ENCODE measurements at places on chromosomes 1 and 21.

DNA sequence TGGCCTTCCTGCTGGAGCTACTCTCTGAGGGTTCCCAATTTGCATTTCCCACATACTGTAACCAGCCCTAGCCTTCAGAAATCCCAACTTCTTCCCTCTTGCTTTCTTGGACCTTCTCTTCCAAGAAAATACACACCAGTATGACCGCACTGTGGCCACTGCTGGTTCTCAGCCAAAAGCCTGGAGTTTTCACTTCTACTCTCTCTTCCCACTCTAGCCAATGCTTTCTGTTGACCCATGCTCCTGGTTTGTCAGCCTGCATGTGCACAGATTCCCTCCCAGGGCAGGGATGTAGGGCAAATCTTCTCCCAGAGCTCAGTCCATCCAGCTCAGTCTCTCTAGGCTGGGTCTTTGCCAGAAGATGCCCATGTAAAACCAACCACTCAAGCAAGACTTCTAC, 664 bp downstream of the SLAMF1 start:
- no peak for DNase-seq

DNA sequence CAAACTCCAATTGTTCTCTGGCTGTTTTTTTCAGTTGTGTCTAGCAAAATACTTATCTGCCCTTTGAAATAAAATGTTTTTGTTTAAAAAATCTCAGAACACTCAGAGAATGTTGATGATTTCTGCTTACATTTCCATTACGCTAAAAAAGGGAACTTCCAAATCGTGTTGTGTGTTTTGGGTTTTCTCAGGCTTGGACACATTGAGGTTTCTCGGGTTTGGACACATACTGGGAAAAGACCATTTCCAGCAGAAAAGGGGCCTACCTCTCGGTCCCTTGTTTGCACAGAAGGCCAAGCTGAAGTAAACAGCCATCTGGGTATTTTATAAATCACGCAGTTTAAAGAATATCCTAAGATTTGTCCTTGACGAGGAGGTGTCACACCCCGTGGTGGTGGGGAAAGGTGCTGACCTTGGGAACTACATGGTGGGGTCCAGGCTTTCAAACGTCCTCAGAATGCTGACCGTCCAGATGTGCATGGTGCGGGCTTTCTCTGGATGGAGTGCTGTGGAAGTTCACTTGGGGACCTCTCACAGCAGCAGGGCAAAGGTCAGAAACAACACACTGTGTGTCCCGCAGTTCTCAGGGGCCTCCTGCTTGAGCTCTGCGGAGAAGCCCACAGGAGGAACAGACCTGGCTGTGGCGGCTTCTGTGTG, 67.8 kb downstream of the SLC37A1 start:
- no peak for DNase-seq

DNA sequence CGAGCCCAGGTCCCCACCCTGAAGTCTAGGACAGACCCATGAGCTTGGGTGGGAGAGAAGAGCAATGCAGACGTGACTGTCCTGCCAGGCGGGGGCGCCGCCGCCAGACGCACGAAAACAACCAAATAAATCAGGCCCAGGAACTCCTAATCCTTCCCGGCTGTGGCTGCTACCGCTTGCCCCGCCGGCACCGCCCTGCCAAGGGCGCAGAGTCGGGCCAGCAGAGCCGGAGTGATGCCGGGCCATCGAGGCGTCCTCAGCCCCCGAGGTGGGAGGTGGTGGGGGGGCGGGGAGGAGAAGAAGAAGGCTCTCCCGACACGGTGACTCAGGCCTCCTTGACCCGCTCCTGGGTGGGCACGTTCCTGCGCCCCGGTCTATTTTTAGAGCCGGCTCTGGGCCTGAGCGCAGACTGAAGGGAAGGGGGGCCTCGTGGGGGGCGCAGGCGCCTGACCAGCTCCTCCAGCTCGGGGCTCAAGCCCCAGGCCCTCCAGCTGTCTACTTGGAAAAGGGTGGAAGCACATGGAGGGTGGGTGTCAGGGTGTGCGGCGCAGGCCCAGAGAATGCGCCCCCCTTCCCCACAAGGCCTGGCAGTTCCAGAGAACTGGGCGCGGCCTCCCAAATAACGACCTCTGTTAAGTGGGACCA, 10.7 kb upstream of the COL16A1 start:
- peak; percentile 69 for DNase-seq

DNA sequence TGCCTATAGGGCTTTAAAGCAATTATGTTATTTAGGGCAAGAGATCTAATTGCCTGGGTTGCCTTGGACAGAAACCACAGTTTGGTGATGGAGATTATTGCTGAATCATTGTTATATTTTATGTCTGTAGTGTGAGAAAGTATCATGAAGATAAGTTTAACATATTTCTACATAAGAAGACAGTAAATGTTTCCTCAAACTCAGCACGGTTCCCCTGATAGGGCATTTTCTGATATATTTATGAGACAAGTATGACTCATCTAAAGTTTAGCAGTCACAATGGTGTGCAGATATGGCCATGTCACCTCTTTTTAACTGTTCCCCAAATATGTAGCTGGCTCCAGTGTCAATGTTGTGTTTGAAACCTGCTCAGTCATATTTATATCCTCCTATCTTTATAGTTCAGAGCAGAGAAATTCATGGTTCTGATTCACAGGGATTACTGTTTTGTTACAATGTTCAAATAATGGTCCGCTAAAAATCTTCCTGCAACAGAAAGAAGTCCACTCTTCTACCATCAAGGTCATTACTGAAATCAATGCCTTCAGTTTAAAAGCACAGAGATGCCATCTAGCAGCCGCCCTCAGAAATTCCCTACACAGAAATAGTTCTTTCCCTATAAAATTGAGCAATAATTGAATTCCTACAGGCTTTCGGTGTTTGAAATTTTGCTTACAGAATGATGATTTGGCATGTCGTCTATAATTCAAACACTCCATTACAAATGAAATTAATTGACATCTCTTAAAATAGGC, 3.7 kb downstream of the OLFM3 start:
- DNase-seq = no peak

GRCh38 chr1:118989878-118990378, 1.8 kb upstream of the TBX15 start:
- DNase-seq = no peak

- DNase-seq = no peak
Measured at GRCh38 chr1:52659356-52659755, 26.4 kb downstream of the SHISAL2A start.

DNA sequence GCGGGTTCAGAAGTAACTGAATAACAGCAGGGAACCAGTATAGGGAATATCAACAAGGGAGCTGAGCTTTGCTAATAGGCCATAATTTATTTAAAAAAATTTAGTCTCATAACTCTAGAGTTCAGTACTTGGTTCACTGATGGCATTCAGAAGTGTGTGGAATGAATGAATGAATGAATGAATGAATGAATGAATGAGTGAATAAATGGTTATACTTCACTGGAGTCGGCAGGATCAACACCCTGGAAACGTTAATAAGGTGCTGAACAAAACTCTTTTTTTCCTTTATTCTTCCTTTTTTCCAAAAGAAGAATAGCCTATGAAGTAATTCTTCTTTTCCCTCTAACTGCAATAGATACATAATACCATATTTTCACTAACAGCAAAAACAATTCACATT, 129.3 kb downstream of the SIM2 start:
- no peak for DNase-seq

- no peak for DNase-seq
Measured at GRCh38 chr1:2422523-2422922, 10.2 kb upstream of the PEX10 start.

GRCh38 chr1:44854970-44855369, 11.9 kb upstream of the PTCH2 start:
- no peak for DNase-seq

DNA sequence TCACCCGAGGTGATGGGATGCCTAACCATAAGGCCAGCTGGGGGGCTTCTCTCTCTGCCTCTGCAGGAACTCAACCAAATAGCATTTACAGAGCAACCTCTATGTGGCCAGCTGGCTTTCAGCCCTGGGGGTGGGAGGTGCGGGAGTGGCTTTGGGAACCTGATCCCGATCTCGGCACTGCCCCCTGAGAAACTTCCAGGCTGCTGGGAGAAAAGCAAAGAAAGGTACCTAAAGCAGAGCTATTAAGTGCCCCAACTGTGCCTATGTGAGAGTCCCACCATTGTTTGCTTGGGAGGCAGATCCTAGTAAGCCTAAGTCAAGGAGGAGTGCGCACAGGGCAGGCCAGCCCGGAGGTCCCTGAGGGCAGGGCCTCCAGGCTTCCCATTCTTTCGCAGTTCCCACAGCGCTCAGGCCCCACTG, 7.0 kb downstream of the KRTCAP2 start:
- no peak for DNase-seq

GRCh38 chr1:221788466-221788865, 46.6 kb upstream of the DUSP10 start:
- no peak for DNase-seq

GRCh38 chr1:53482441-53483153, 23.4 kb downstream of the DMRTB1 start:
- DNase-seq = no peak

- no peak for DNase-seq
Measured at GRCh38 chr1:51697166-51697565, 80.3 kb downstream of the OSBPL9 start.

GRCh38 chr1:15454256-15454655, 2.3 kb upstream of the CELA2A start:
- no peak for DNase-seq

DNA sequence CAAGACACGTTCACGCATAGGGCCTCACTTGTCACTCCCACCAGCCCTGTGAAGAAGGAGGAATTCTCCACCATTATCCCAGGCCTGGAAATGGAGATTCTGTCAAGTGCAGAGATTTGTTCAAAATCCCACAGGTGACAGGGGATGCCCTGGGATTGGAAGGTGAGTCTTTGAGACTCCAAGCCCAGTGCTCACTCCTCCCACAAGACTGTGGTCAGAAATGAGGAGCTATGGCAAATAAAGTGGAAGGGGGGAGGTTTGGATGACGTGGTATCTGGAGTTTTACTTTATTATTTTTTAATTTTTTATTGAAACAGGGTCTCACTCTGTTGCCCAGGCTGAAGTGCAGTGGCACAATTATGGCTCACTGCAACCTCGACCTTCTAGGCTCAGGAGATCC, 12.8 kb upstream of the FOXO6 start:
- no peak for DNase-seq

- DNase-seq = no peak
Measured at GRCh38 chr1:26913389-26913753, 404 bp downstream of the NR0B2 start.

GRCh38 chr1:167223144-167224103, 2.7 kb downstream of the POU2F1 start:
- DNase-seq = no peak

GRCh38 chr1:147549526-147549925, 8.2 kb downstream of the BCL9 start:
- DNase-seq = no peak

GRCh38 chr1:114756009-114756892, 1.5 kb downstream of the CSDE1 start:
- DNase-seq = peak; percentile 30

- DNase-seq = no peak
Measured at GRCh38 chr1:31382379-31382989, 9.6 kb upstream of the FABP3 start.

DNA sequence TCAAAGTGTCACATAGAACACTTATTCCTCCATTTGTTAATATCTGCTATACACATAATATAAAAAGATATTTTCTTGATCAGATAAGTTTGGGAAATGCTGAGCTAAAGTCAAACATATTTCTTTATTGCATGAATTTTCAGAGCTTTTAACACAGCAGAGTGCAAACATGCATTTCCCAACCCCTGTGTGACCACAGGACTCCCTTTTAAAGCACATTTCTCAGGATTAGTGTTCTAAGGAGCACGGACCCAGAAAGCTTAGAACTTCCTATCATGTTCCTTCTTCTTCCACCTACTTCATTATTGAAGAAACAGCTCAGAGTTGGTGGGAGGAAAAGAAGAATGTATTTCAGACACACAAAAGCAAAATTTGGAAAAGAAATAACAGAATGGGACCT, 109.1 kb upstream of the CDC42BPA start:
- no peak for DNase-seq

DNA sequence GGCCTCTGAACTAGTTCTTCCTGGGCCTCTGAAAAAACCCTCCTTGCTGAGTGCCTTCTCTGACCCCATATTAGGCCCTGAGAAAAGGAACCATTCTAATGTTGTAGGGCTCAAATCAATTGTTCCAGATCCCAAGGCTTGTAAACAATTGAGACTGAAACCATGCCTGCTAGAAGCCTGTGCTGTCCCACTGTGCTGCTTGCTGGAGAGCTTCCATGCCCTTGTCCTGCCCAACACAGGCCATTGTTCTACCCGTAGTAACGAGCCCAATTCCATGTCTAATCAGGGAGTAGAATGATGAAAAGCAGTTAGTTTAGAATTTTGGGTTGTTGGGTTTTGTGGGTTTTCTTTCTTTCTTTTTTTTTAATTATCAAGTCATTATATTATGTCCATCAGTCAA, 47.4 kb downstream of the ZNF281 start:
- DNase-seq = no peak

- no peak for DNase-seq
Measured at GRCh38 chr1:26555550-26555981, 26.0 kb downstream of the RPS6KA1 start.

- DNase-seq = peak; percentile 50
Measured at GRCh38 chr1:5488448-5488847, 503.8 kb downstream of the NPHP4 start.

DNA sequence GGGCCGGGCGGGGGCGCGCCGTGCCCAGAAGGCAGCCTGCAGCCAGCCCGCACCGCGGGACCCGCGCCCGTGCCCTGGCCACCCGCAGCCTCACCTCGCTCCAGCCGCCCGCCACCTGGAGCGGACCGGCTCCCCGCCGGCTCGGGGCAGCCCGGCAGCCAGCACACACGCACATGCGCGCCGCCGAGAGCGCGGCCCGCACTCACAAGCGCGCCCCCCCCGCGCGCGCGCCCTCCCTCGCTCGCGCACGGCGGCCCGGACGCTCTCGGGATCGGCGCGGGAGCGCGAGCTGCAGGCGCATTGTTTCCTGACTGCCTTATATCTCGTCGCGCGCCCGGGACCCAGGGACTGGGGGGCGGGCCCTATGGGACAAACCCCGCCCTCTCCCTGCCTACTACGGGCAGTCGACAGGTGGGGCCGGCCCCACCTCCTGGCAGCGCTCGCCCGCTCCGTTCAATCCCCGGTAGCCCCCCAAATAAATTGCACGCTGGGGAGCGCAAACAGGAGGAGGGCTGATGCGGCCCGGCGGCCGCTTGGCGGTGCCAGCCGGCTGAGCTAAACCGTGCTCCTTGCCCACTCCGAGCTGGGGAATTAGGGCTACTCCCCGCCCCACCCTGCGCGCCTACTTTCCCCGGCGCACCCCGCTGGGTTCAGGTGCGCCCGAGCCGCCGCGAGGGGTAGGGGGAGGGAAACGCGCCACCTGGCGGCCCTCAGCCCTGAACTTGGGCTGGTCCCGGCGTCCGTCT, at the start of gene MYCL:
TSS of gene MYCL (minus strand) at position 204 of the 746 bp plus-strand sequence. CDS start 483 bp downstream, outside the sequence.
- peak; percentile 97 for DNase-seq

DNA sequence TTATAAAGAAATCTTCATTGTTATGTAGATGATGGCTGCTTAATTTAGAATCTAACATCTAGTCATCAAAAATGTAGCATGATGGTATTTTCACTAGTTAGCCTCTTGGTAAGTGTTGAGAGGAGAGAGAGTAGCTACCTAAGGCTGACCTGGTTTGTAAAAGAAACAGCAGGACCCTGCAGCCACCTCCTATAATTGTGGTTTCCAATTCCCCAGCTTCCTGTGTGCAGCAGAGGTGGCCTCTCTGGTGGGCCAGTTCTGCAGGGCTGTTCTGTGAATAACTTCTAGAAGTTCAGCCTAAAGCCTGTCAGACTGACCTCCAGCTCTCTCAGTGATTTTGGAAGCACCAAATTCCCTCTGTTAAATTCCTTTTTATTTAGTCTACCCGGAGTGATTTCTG, 246.4 kb upstream of the LRRC7 start:
- no peak for DNase-seq

Data from RPMI8226 (cell line).